ENCODE measurements at places on chromosomes 12 and 14.

DNA sequence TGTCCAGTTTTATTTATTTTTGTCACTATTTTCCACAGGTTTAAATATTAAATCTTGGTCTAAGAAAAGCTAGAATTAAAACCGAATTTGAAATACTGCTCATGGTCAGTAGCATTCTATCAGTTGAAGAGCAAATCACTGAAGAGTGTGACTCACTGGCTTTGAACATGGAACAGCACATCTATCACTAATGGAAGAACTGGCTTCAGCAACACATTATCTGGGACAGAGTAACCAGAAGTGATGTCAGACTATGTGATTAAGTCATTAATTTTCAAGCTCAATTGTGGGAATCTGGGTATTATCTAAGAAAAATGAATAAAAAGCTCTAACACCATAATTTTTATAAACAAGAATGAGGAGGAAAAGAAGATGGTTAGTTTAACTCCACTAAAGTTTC is 527.5 kb downstream of the TMTC2 start:
- DNase-seq, result no peak

- DNase-seq, result peak; percentile 33
Measured at GRCh38 chr14:77120771-77121743, 20.5 kb downstream of the ZDHHC22 start.

DNA sequence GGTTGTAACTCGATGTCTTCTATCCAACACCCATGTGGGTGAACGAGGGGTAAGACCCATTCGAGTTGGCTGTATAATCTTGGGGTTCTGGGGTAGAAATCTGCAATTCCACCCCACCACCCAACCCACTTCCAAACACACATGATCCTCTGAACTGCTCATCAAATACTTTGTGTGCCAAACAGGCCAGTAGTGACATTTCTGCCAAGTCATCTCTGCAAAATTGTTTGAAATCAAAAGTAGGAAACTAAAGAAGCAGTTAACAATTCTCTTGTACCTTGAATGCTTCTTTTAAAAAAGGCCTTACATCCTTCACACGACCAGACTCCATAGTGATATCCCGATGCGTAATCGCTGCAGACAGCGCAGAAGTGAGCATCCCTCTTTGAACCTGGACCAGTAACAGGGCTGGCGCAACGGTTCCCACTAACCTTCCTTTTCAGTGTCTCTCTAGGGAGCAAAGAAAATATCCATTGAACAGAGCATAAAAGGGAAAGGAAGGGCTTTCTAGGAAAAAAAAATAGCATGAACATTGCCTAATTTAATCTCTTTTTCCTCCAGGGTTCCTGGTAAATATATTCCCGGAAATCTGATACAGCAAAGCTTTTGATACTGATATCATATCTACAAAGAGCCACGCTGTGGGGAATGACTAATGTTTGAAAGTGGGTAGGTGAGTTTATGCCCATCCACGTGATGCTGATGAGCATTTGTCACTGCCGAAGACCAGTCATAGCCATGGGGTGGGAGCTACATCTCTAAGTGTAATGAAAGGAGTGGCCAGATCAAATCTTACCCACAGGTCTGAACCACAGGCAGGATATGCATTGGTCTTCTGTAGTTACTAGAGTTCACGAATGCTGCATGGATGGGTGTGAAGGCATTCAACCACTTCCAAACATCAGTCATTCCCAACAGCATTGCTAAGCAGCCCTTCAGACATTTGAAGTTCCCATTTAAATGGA is 14.2 kb downstream of the ESR2 start:
- DNase-seq, result no peak

GRCh38 chr14:70934502-70935134 is 27.4 kb downstream of the PCNX1 start:
- DNase-seq, result no peak

DNA sequence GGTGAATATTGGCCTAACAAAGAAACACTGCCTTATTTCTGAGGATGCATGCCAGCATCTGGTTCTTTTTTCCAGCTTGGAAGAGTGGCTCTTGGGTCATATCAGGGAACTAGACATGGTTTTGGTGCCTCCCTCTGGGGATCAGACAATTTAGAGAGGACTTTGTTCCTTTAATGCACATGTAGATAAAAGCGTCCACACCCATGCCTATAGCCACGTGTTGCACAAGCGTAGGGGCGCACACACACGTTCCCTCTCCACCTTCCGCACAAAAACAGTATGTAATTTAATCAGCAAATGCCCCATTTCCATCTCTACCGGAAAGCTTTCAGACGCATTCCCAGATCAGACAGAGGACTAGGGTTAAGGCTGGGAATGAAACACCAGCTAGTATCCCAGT is 61.7 kb upstream of the RIC8B start:
- DNase-seq, result no peak

- peak; percentile 94 for DNase-seq
Measured at GRCh38 chr12:46370792-46371717, 1.5 kb downstream of the SLC38A2 start.

GRCh38 chr14:66360366-66360926 is 125.7 kb upstream of the CCDC196 start:
- DNase-seq, result no peak

DNA sequence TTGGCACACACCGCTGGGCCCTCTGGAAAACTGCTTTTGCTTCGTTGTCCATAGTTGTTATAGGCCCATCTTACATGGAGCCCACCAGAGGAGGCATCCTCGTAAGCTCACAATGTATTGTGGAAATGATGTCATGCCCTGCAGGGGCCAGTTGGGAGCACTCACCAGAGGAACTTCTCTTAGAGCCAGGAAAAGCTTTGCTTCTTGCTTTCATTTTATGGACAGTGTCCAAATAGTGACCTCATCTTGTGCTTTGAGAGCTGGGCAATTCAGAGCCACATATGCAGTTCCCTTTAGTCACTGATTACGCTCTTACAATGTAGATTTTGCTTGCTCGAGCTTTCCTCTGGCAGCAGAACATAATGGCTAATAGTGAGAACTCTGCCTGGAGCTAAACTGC is 275.6 kb downstream of the AACS start:
- no peak for DNase-seq

DNA sequence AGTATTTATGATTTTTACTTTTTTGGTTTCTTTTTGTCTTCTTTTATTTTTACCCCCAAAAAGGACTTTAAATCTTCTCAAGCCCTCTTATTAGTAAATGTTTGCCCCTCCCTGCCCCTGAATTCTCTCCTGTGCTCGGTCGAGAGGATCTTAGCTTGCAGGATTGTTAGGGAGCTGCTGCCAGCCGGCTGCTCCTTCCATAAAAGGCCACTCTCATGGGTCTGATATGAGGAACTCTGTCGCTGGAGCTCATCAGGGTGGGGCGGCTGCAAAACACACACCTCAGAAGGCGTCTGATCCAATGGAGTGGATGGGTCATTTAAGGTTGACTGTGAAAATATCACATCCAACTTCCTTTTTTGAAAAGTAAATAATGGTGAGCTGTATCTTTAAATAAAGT is 8.5 kb downstream of the LTBR start:
- no peak for DNase-seq

DNA sequence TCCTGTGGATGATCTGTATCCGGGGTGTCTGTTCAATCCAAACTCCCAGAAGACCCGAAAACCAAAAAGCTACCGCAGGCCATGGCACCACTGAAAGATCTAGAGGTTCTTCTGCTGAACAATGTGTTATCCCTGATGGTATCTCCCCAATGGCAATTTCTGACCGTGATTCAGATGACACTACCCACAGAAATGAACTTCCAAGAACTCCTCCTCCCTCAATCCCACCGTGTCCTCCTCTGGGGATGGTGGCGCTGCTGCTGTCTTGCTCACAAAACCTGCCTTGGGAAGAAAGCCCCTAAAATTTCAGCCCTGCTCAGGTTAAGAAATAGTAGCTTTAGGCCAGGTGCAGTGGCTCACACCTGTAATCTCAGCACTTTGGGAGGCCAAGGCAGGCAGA is 7.8 kb downstream of the CRACR2A start:
- DNase-seq, result no peak

GRCh38 chr12:80420075-80420474 is 24.0 kb upstream of the PTPRQ start:
- no peak for DNase-seq

GRCh38 chr14:34538871-34539406 is 562 bp downstream of the EAPP start:
- DNase-seq, result no peak

DNA sequence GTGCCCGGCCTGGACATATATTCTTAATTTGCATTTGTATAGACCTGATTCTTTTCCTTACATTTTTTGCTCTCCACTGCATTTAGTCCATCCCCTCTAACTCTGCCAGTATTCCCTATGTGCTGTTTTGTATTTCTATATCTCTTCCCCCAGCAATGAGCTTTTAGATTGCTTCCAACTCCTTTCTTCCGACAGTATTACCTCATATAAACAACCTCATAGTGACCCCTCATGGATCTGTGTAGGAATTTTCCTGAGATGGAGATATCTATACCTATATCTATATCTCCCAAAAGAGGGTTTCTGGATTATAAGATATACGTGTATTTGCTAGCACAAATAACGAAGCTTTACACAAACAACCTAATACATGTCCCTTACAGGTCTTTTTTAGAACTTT is 161.9 kb downstream of the CRADD start:
- DNase-seq, result no peak

DNA sequence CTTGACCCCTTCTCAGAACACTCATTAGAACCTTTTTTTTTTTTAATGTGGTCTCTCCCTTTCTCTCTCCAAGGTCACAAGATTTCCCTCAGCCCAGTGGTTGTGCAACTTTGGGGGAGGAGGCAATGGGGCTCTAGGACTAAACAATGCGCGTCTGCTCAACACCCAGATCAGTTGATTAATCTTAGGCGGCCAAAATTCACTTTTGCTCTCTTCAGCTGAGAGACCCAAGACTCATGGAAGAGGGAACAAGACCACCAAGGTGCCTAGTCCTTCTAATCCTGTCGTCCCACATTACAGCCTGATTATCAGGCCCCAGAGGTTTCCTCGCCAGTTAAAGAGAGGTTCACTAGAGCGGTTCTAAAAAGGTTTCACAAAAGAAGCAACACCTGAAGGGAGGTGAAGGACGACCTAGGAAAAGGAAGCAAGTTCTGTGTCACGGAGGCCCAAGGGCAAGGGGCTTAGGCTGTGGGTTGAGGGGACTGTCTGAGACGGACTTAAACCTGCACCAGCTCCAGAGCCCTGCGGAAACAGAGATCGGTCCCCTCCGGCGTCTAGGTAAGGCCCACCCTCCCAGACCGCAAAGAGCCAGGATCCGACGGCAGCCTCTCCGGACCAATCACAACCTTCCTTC is 824 bp upstream of the TARBP2 start:
- DNase-seq, result no peak

GRCh38 chr14:54374117-54374884 is 22.5 kb upstream of the CDKN3 start:
- DNase-seq, result no peak

DNA sequence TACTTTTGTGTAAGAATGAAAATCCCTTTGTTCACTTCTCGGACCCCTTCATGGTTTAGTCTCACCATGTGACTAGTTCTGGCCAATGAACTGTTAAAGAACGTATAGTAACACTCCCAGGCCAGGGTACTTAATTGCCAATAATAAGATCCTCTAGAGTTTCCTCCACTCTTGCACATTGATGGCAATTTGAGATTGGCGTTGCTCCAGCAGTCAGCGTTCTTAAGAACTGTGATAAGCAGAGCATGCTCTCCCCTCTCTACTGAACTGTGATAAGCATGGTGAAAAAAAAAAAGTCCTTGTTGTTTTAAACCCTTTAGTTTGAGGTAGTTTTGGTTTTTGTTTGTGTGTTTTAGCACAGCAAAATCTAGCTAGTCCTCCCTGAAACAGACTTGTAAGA is 854.5 kb downstream of the SLC6A15 start:
- DNase-seq, result no peak

- no peak for DNase-seq
Measured at GRCh38 chr12:86748894-86749293, 492.7 kb upstream of the MGAT4C start.

DNA sequence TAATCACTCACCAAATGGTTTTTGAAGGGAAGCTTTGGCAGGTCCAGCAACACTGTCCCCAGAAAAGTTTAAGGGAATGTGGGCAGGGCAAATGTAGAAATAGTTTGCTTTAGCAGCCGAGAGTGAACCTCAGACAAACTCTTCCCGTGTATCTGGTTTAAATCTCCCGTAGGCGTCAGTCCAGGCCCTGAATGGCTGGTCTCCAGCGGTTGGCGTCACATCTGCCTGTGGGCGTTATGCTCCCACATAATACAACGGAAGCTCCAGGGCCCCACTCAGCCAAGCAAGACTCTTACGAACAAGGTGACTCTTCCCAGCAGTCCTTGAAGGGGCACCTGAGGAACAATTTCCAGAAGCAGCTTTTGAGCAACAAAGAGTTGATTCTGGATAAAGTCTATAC is 942 bp downstream of the ZC2HC1C start:
- no peak for DNase-seq

DNA sequence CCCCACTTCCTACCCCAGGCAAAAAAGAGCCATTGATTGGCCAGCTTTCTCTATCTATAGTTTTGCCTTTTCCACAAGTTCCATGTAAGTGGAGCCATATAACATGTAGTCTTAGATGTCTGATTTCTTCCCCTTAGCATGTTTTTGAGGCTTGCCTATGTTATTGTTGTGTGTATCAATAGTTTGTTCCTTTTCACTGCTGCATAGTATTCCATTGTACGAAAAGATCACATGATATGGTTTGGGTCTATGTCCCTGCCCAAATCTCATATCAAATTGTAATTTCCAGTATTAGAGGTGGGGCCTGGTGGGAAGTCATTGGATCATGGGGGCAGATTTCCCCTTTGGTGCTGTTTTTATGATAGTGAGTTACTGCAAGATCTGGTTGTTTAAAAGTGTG is 93.6 kb upstream of the RFLNA start:
- DNase-seq, result no peak

- no peak for DNase-seq
Measured at GRCh38 chr12:91127751-91128150, 16.5 kb upstream of the LUM start.

DNA sequence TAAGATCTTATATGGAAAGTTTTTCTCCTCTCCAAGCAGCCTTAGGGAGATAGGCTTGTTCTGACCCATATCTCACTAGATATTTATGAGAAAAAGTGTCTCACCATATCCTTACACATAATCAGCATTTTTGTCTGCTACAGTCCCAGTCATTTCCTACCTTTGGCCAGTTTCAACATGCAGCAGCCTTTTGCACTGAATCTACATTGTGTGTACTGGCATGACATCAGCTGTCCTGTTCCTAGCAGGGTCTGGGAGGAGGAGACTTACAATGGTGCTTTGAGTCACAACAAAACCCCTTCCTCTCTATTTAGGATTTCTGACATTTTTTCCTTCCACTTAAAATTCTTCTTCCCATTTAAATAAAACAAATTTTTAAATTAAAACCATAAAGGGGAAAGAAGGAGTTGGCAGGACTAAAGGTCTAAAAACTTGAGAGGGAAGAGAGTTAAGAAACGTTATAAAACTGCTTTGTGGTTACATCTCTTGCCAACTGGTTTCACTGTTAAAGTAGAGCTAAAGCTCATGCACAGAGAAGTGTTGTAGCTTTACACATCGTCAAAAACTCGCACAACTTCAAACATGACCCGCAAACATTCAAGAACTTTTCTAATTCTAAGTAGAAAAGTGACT is 53.3 kb upstream of the CERS5 start:
- DNase-seq, result no peak

GRCh38 chr14:51248016-51248987 is 8.3 kb downstream of the TMX1 start:
- DNase-seq, result no peak

Measured in T-helper 9 cell (primary cell).